HL-60 (cell line): ENCODE measurements at places on chromosomes 7 and 10.

DNA sequence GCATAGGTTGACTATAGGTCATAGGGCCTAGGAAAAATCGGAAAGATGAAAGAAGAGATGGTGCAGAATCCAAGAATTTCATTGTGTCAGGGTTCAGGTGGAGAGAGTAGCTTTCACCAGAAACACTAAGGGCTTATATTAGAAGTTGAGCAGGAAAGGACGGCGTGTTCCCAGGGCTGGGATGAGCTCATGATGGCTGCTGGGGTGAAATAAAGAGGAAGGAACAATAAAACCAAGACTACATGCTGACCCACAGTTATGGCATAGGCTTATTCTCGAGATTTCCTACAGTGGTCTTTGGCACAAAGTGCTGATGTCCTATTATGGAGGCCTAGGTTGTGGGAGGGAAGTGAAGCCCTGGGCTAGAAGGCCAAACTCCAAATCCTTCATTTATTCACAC is 195.8 kb downstream of the PTEN start:
- DNase-seq = no peak

DNA sequence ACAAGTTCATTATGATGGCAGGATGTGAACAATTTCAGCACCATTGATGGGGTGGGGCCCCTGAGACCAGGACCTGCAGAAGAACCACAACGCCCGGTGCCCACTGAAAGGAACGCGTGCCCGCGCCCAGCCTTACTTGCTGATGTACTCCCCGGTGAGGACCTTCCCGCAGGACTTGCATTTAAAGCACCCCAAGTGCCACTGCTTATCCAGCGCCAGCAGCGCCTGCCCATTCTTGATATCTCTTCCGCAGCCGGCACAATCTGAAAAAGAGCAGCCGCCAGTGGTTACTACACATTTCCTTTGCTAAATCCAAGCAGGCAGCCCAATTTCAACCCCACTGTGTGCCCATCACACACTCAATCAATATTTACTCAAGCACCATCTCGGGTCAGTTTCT is 110.6 kb downstream of the ABLIM1 start:
- DNase-seq = no peak

DNA sequence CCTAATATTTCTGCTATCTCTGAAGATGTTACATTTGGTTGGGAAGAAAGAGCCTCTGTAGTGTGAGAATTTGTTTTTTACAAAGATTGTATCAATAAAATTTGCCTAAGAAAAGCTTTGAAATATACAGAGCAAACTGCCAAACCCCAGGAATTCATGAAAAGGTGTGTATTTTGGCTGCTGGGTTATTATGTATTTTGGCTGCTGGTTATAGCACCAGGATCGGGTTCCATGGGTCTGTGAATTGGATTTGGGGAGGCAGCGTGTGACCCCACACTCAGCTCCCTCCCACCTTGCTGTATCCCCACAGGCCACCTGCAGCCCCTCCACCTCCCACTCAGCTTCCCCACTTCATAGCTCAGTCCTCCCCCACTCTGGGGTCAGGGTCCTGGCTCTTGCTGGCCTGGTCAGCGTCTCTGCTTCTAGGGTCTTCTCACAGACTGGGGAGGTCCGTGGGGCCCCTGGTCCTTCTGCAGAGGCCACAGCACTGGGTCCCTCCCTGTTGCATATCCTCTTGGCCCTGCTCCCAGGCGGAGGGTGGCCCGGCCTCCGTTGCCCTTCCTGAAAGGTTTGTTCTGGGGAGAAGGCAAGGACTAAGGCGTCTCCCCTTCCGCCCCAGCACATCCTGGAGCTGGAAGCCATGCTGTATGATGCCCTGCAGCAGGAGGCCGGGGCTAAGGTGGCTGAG is 24.0 kb upstream of the DPYSL4 start:
- DNase-seq = no peak

DNA sequence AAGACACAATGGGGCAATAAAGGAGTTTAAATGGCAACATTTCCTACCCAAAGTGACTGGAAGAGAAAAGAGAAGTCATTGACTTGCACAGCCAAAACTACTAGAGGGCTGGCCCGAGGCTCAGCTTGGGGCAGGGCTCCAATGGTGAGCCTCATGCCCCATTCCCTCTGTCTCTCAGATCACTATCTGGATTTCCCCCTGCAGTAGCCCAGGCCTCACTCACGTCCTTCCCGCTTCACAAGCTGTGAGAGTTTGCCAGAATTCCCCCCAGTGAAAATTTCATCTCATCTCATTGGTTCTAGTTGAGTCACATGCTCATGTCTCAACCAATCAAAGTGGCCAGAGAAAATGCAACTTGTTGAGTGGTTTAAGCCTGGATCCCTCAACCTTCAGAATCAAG is 181.3 kb downstream of the WDR11 start:
- peak; percentile 32 for DNase-seq

DNA sequence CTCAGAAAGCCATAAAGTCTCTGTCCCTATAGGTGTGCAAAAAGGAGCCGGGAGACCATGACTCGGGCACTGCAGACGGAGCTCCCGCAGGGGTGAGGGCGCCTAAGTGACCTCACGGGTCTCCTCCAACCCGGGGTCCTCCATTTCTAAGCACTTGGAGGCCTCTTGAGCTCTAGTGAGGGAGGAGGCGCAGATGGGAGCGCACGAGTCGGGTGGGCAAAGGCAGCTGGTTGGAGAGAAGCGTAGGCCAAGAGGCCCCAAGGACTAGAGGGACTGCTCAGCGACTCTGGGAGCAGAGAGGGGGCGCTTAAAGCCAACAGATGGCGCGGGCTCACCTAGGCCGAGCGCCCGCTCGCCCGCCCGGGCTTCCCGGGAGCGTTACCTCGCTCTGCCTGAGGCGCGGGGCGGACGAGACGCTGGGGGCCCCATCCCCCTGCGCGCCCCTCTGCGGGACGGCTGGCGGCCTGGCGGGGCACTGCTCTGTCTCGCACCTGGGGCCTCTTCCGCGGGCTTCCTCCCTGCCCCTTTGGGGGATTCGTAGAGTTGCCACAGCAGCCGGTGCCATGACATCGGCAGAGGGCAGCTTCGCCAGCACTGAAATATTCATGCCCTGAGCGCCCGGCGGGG is 523 bp upstream of the CDH23 start:
- DNase-seq = no peak

DNA sequence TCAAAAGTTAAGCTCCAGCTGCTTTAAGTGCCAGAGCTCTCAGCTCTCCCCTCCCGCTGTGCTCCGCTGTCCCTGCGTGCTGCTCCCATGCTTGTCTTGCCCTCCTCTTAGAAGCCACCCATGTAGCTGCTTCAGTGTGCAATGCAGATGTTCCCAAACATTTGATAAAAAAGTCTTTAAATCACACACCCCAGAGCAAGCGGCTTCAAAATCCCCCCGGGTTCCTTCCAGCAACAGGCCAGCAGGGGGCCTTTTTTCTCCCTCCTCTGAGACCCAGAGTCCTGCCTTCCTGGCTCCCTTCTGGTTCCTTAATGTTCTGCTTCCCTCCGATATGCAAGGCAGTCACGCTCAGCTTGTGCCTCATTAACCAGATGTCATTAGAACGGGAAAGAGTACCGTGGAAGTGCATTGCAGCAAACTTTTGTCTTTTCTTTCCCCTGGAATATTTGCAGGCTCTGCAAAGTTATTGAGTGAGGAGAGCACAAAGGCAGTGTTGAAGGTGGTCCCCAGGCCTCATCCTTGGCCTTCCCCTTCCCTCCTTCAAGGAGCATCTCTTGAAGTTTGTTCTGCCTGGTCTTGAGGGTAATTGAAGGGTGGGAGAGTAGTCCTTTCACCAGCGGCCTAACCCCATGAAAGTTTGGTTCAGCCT is 25.5 kb downstream of the LDB3 start:
- peak; percentile 18 for DNase-seq

DNA sequence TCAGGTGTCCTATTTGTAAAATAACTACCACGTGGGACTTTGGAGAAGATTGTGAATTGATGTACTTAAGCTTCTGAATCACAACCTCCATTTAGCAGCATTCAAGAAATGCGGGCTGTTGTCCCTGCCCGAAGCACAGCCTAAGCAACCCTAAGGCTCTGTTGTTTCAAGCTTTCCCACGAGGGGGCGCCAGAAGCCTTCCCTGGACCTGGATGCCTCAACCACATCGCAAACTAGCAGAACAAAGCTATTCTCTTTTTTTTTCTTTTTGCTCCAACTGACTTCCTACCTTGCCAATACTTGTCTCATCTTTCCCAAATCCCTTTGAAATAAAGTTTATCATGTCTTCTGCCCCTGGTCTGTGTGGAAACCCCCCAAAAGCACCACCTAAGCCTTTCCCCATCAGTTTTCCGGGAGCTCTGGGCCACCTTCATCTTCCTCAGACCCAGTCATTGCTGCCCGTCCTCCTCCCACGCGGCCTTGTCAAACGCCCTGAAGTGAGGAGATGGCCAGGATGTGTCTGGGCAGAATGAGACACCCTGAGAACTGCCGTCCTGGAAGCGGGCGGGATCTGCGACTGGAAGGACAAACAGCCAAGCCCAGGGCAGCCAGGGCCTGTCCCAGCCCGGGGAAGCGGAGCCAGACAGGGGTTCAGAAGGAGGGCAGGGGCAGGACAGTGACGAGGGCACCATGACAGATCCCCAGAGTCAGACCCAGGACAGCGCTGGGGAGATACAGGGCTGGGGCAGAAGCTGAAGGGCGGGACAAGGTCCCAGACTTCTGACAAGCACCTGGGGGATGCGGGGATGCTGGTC is 112.7 kb downstream of the SLIT1 start:
- peak; percentile 47 for DNase-seq

DNA sequence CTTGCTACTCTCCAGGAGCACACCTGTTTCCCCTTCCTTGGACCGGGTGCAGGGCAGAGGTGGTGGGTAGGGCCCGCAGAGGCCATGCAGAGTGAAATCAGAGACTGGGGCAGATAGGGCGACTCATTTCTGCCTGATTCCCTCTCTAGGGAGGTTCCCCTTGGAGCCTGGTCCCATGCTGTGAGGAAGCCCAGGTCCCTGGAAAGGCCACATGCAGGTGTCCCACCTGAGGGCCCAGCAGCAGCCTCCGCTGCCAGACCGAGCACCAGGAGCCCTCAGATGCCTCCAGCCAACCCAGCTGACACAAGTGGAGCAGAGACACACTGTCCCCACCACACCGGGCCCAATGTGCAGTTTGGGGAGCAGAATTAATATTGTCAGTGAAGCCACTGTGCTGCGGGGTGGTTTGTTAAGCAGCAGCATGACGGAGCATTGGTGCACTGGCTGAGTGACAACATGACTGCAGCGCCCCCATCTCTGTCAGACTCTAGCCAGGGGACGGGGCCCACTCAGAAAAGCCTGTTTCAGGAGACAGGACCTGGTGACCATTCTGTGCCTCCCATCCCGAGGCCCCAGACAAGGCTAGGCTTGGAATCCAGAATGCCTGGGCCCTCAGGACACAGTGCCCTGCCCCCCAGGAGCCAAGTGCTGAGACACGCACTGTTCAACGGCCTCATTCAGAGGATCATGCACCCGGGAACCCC is 30.4 kb upstream of the RET start:
- no peak for DNase-seq

DNA sequence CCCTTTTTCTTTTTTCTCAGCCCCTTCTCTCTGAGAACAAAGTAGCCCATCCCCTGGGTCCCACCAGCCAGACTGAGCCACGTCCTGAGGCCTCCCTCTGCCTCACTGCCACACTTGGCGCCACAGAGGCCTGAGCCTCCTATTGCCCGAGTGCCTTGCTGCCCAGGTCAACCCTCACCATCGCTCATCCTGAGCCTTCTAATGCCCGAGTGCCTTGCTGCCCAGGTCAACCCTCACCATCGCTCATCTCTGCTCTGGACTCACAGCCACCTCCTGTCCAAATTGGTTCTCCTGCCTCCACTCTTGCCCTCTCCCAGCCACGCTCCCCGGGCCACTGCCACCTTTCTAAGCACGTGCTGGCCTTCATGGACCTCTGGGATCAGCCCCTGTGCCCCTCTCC is 53.2 kb upstream of the SMNDC1 start:
- no peak for DNase-seq
